Right ventricle myocardium superior (tissue), 1 donor: ENCODE measurements at places on chromosomes 5 and 9.

DNA sequence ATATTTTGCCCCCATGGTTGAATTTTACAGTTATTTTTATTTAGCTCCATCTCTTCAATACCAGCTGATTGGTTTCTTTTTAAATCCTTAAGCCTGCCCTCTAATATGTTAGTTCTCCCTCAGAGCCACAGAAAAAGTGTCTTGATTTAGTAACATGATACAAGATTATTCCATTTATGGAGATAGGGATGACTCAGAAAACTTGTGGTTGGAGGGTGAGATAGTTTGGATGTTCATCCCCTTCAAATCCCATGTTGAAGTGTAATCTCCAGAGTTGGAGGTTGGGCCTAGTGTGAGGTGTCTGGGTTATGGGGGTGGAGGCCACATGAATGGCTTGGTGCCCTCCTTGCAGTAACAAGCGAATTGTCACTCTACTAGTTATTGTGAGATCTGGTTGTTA is 115.7 kb downstream of the FBXO38 start:
- no peak for DNase-seq

DNA sequence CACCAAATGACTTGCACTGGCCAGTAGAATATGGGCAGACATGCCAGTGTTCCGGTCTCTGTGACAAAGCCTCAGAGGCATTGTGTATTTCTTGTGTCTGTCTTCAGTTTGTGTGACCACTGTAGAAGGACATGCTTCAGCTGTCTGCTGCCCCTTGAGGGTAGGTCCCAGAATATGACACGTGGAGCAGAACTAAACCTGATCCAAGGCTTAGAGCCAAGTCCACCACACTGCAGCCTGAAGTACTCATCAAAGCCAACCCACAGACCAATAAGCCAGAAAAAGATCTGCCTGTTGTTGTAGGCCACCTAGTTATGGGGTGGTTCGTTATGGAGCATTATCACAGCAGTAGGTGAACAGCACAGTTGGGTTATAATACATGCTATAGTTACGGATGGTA is 468.9 kb downstream of the PSAT1 start:
- DNase-seq: no peak

DNA sequence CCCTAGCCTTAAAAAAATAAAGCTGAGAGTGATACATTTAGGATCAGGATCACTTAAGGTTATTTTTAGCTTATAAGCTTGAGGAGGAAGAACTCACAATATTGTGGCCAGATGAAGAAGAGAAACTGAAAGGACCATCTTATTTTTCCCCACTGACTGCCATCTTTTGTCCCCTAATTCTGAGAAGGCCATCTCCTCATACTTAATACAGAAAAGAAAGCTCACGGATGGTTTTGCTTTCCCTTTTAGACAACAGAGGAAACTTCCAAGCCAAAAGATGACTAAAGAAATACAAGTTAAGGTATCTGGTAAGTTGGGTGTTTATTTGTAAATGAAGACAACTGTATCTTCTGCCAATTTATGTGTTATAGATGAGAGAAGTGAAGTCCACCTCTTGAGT is 36.4 kb downstream of the ERAP1 start:
- no peak for DNase-seq

DNA sequence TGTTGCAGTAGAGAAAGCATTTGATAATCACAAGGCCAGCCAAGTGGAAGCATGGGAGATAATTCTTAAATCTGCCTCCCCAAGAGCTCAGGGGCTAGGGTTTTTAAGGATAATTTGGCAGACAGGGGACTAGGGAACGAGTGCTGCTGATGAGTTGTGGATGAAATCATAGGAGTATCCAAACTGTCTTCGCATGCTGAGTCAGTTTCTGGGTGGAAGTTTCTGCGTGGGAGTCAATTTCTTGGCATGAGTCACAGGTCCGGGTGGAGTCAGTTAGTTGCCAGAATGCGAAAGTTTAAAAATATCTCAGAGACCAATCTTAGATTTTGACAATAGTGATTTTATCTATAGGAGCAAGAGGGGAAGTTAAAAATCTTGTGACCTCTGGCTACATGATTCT is 112.6 kb downstream of the TMC1 start:
- DNase-seq: no peak

- no peak for DNase-seq
Observed at GRCh38 chr5:34724741-34725140, 68.6 kb downstream of the RAI14 start.

DNA sequence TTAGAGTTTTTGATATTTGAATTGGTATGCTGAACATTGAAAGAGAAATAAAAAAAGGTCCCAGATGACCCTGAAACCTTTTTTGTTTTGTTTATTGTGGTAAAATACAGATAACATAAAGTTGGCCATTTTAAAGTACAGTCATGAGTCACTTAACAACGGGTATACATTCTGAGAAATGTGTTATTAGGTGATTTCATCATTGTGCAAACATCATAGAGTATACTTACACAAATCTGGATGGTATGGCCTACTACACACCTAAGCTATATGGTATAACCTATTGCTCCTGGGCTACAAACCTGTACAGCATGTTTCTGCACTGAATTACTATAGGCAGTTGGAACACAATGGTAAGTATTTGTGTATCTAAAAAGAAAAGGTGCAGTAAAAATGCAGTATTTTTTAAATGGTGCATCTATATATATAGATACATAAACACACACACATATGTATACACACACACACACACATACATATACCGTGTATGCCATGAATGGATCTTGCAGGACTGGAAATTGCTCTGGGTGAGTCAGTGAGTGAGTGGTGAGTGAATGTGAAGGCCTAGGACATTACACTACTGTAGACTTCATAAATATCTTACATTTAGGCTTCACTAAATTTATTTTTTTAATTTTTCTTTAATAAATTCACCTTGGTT is 31.0 kb downstream of the TTC1 start:
- no peak for DNase-seq
